ENCODE measurements at places on chromosomes 4 and X.

- no peak for DNase-seq
These were observed 8.3 kb downstream of the SLC10A6 start for GRCh38 chr4:86840858-86841257.

DNA sequence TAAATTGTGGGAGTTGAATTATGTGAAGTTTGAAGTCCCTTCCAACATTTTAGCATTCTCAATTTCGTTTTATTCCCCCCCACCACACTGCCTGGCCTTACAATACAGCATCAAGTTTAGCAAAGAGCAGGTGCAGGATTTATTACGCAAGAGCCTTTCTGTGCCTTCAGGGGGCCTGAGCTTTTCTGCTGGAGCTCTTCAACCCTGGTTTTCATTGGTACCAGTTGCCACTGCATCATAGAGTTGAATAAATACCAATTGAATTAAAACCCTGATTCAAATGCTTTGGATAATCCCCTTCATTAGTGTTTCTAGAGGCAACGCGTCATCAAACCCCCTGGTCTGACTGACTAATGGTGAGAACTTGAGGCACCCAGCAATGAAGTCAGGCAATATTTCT lies 43.6 kb upstream of the KIT start:
- no peak for DNase-seq

DNA sequence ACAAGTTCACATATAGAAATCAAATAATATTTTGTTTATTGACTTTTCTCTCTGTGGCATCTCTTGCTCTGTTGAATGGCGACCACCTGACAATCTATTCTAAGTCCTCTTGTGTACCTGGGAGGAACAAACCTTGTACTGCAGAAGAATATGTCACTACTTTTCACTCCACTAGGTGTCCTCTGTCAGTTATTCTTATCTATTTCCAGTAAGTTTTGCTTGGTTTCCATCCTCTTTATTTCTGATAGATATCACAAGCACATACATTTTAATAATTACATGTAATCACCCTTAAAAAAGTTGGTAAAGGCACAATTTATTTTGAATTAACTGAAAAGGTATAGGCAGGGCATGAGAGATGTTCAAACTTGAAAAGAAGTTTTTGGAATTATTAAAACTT lies 238.4 kb downstream of the SNCA start:
- DNase-seq: no peak

GRCh38 chr4:151670843-151671242 lies 90.0 kb downstream of the GATB start:
- no peak for DNase-seq

DNA sequence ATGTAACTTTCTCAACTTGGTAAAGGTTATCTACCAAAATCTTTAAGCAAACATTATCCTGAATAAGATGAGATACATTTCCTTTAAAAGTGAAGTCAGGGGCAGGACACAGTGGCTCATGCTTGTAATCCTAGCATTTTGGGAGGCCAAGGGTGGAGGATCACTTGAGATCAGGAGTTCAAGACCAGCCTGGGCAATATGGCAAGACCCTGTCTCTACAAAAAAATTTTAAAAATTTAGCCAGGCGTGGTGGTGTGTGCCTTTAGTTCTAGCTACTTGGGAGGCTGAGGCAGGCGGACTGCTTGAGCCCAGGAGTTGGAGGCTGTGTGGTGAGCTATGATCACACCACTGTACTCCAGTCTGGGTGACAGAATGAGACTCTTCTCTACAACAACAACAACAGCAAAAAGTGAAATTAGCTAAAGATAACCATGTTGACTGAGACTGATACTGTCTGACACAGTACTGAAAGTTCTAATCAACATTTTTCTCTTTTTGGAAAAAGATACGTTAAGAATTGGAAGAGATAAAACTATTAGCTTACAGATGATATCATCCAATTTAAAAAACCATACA lies 4.9 kb downstream of the DCAF16 start:
- DNase-seq: no peak
